HT1080 (cell line): ENCODE measurements at places on chromosomes 4 and X. TPM values are rescaled to one million over a fixed set of nuclear protein-coding genes. Genes with fewer than 3 reads are reported as not detected.

DNA sequence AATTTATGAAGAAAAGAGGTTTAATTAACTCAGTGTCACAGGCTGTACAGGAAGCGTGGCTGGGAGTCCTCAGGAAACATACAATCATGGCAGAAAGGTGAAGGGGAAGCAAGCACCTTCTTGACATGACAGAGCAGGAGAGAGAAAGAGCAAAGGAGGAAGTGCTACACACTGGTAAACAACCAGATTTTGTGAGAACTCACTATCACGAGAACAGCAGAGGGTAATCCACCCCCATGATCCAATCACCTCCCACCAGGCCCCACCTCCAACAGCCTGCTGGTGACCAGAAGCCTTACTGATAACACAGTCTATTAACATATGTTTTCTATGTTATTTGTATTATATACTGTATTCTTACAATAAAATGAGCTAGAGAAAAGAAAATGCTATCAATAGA, 254.8 kb downstream of the PCDH10 start:
- DNase-seq: no peak

DNA sequence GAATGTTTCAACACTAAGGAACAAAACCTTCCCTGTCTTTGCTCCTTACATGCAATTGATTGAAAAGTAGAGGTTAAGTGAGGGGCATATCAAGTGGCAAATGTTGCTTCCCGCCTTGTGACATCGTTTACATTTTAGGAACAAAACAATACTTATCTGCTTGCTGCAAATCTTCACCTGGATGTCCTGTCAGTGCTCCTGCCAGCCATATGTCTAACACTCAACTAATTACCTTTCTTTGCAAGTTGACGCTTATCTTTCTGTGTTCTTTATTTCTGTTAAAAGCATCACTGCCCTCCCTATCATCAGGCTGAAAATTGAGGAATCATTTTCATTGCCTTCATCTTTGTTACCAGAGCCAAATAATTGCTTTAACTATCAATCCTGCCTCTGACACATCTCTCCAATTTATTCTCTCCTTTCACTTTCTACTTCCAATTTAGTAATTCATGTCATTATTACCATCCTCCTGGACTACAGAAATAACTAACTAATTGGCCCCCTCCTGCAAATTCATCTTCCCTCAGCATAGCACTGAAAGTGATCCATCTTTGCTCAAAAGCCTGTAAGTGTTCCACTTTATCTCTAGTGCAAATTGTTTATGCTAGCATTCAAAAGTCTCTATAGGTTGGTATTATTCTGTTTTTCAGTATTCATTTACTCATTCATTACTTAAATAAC, 298.7 kb upstream of the ATOH1 start:
- no peak for DNase-seq

DNA sequence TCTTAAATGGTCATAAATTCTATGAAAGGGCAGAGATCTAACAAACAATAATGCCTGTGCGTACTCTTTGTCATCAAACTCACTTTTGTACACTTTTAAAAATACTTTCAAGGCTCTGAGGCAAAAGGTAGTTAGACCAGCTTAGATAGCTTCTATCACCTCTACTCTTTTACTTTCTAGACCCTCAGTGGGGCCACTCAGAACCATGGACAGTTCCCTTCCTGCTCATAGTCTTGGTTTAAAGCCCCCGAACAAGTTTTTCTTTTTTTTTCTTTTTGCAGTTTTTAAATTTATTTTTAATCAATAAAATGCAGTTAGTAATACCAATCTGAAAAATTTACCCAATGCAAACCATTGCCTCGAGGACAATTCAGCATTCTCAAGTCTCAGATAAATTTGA, 460.5 kb upstream of the CNKSR2 start:
- no peak for DNase-seq

The VEGFC gene
- 43.6 and 51.2 TPM in 2 replicates for total RNA-seq

DNA sequence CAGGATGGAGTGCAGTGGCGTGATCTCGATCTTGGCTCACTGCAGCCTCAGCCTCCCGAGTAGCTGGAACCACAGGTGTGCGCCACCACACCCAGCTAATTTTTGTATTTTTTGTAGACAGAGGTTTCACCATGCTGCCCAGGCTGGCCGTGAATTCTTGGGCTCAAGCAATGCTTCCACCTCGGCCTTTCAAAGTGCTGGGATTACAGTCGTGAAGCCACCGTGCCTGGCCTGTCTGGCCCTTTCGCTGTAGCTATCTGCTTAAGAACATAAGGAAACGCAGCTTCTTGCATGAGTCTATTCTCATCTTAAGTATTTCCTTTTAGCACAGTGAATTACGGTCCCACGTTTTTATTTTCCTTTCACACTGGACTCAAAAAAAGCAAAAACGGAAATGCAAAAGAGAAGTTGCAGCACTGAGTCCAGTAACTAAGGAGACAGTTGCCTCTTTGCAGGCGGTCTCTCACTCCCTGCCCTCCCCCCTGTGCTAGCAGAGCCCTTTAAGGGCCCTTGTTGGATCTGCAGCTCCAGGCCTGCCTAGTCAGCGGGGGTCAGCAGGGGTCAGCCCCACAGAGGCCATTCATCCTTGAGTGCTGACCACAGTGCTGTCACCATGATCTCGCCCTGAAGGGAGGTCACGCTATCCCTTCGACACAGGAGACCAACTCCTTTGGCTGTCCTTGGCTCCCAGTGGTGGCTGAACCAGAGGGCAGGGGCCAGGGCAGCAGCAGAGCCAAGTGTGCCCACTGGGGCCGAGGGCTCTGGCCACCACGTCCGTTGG, 21.8 kb upstream of the TBC1D14 start:
- DNase-seq: no peak

DNA sequence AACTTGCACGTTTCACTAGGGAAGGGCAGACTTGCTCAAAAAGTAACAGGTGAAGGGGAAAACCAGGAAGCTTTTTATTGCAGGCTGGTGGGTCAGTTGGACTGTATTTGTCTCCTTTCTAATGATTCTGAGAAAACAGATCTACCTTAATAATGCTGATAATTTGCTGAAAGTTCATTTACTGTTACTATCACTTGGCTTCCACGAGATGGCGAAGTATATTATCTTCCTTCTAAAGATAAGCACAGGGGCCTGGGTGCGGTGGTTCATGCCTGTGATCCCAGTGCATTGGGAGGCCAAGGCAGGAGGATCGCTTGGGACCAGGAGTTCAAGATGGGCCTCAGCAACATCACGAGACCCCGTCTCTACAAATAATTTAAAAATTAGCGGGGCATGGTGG, 16.4 kb downstream of the CCKAR start:
- DNase-seq: no peak

The DCAF12L2 gene
- not detected in 2 replicates for total RNA-seq

DNA sequence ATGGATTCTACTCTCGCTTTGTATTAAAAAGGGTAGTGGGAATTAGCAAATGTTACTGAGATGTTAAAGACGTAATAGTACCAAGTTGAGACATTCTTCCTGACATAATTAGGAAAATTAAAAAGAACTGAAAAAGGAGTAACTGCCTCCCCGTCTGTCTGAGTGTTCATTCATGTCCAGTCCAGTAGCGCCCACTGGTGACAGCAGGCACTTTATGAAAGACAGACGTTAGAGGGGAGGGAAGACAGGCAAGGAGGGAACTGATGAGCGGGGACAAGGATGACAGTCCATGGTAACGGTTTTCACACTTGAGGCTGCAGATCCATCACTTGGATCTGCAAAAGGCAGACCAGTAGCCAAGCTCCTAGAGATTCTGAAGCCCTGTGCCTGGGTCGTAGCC, 326.7 kb downstream of the STK32B start:
- DNase-seq: no peak

DNA sequence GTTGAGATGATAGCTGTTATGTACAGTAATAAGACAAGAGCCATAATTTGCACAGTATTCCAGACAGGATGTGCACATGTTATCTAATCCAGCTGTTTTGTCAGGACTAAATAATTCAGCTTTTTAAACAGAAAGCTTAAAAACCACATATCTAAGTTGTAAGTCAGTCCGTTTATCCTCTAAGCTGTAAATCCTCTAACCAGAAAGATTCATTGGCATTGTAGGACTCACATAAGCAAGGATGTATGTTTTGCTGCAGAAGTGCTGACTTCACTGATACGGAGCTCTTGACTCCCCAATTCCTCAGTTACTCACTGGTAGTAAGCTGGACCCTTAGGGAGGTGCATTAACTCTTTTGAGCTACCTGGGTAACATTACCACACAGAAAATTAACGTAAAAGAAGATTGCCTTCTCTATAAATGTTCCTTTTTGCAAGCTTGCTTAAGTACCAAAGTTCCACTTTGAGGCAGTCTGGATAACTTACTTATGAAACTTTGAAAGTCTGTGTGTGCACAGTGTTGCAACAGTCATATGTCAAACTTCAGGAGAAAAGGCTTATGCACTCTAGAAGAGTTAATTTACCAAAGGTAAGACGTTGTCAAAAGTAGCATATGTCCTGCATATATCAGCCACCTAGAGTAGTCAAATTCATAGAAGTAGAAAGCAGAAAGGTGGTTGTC, 58.3 kb upstream of the MAGEB2 start:
- DNase-seq: no peak

DNA sequence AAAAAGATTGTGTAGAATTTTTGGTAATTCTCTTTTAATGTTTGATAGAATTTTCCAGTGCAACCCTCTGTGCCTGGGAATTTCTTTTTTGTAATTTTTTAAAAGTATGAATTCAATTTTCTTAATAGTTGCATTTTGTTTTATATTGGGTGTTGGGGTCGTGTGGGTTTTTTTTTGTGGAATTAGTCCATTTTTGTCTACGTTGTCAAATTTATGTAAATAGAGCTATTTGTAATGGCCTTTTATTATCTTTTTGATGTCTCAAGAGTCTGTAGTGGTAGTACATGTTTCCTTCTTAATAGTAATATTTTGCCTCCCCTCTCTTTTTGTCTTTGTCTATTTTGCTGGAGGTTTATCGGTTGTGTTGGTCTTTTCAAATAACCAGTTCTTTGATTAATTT, 64.4 kb downstream of the F11 start:
- DNase-seq: no peak

DNA sequence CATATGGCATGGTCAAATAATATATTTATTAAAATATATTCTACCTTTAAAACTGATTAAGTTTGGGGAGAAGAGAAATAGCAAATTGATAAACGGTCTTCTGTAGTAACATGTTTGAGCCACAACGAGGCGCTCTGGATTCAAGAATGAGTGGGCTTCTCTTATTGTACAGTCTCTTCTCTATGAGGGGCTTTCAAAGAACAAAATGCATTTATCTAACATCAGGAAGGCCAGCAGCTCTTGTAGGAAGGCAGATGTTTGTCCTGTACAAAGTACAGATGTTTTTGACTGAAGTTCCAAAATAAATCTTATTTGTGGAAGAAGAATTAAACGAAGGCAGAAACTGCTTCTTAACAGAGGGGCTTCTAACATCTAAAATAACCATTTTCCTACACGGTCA, 153.6 kb downstream of the RASL11B start:
- peak; percentile 15 for DNase-seq

DNA sequence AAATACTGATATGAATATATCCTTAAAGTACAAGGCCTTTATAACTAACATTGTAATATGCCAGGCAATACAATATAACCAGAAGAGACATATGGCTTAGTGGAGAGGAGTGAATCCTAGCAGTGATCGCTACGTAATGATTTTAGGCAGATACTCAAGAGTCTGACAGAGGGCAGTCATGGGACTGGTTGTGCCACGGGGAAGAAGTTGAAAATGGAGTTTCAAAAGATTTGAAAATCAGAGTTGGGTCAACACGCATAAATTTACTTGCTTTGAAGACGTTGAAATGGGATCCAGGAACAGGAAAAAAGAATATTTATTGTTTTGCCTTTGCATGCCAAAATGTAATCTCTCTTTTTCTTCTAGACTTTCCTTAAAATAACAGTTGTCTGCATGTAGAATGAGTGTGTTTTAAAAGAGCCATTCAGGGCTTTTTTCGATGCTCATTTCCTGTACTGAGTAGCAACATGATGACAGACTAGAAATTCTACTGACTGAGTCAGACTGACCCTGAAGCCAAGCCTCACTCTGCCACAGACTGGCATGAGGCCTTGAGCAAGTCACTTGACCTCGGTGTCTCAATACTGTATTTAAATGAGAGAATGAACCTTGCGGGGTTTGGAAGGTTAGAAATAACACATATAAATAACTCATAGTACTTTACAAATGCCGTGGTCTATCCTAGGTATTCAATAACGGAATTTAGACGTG, 8.1 kb upstream of the SMS start:
- DNase-seq: peak; percentile 86

DNA sequence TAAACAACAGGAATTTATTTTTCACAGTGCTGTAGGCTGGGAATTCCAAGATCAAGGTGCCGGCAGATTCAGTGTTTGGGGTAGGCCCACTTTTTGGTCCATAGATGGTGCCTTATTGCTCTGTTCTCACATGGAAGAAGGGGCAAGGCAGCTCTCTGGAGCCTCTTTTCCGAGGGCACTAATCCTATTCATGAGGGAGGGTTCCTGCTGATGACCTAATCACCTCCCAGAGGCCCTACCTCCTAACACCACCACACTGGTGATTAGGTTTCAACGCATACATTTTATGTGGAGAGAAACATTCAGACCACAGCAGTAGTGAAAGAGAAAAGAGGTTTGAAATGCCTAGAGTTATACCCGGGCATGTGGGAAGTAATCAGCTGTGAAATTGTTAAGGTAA, 1.4 kb upstream of the POLA1 start:
- DNase-seq: no peak

DNA sequence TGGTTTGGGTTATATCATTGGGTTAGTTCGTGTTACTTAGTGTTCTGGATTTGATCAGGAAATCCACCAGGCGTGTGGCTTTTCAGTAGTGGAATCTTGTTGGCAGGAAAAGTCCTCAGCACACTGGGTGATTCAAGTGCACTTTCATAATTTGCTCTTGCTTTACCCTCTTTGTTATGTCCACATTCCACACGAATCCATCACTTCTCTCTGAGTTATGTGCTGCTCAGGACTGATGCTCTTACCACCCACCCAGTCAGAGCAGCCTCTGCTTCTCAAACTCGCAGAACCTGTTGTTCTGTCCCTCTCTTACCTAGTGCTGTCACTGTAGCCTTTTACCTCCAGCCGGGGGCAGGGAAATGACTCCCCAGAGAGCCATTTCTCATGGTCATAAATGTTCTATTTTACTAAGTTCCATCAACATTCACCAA, 37.2 kb upstream of the SCRG1 start:
- peak; percentile 34 for DNase-seq

The HTR2C gene
- not detected in 2 replicates for total RNA-seq

DNA sequence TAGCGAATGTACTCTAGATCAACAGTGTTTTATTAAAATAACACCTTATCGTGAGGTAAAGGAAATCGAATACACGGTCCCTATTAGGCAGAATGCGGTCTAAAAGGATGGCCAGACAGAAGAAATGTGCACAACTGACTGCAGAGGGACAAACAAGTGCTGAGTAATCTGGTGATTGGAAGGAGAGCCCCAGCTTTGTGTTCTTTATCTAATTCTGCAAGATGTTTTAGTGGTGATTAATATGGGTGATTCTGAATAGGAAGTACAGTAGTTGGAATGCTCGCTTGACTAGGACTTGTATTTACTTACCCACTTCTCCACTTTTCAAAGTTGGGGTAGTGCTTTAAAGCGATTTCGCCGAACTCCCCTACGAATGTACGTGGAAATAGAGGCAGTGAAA, 1.2 kb downstream of the WDR44 start:
- peak; percentile 41 for DNase-seq
